ENCODE measurements at places on chromosomes 13 and 19.

DNA sequence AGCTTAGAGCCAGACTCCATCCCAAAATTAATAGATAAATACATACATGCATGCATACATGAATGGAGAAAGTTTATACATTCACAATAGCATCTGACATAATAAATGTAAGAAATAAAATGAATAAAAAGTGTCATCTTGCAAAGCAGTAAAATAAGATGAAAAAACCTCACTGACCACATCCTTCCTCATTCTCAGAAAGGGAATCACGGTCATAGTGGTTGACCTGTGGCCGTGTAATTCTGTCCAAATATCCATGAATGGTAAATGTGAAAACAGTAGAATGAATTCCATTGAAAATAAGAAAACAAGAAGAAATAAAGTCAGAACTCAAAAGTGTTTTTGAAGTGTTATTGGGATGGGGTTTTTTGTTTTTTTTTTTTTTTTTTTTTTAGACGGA, 9.8 kb upstream of the CDC42EP5 start:
- DNase-seq = no peak

GRCh38 chr13:19155321-19155861, 26.2 kb downstream of the TUBA3C start:
- no peak for DNase-seq

GRCh38 chr13:86003029-86003428, 203.8 kb upstream of the SLITRK6 start:
- no peak for DNase-seq

GRCh38 chr19:21028969-21029268, 8.5 kb downstream of the ZNF430 start:
- DNase-seq = no peak

DNA sequence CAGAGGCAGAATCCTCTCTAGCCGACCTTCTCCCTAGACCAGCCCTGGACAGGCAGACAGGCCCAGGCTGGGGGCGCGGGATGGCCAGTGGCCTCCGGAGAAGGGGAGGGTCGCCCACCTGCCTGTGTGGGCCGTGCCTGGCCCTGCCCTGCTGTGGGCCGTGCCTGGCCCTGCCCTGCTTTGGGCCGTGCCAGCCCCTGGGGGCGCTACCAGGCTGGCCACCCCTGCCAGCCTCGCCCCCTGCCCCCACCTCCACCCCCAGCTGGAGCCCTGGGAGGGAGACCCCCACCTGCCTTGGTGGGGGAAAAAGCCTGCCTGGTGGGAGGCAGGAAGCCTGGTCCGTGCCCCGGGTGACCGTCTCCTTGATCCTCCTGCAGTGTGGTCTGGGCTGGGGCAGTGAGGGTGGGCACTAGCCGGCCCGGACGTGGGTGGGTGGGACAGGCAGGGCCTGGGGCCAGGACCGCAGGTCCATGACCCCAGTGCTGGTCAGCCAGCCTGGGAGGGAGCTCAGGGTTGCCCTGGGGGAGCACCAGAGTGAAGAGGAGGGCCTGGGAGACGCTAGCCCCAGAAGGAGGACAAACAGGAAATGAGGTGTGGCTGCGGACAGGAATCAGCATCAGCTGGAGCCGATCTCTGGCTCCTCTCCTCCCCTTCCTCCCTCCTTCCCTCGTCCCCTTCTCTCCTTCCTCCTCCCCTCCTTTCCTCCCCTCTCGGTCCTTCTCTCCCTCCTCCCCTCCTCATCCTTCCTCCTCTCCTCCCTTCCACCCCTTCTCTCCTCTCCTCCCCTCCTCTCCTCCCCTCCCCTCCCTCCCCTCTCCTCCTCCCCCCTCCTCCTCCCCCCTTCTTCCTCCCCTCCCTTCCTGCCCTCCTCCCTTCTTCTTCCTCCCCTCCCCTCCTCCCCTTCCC, 5.1 kb upstream of the MKNK2 start:
- no peak for DNase-seq

DNA sequence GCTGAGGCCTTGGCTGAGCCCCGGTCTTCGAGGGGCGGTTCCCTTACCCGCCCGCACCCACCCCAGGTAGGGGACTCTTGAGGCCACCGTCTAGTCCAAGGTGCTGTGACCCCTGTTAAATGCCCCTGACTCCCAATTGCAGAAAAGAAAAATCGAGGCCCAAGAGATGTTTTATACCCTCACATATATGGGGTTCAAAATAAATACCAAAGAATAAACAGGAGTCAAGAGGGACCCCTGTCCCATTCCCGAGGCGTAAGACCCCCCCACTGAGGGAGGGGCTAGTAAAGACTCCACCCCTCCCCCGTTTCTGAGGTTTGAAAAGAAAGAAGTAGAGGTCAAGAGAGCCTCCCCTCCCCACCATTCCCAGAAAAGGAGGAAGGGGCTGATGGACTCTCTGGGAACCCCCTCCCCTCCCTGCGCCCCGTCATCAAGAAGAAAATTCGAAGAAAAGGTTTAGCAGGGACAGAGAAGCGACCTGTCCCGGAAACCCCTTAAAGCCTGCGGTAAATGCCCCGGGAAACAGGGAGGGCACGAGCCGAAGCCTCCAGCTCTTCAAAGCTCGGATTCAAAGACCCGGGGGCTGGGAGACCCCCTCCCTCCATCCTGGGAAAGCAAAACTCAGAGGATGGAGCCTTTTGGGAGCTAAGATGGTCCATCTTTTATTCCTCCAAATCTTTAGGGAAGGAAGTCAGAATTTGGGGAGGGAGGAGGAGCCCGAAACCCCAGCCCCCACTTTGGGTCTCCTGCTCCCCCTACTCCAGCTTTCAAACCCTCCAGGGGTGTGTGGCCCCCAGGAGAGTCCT, 755 bp upstream of the RAB3A start:
- peak; percentile 67 for DNase-seq

GRCh38 chr19:1853295-1854038, 5.2 kb upstream of the REXO1 start:
- peak; percentile 10 for DNase-seq

GRCh38 chr13:99339736-99340397, 32.7 kb upstream of the GPR183 start:
- DNase-seq = no peak

GRCh38 chr13:36891752-36892151, 28.3 kb downstream of the SMAD9 start:
- DNase-seq = no peak

DNA sequence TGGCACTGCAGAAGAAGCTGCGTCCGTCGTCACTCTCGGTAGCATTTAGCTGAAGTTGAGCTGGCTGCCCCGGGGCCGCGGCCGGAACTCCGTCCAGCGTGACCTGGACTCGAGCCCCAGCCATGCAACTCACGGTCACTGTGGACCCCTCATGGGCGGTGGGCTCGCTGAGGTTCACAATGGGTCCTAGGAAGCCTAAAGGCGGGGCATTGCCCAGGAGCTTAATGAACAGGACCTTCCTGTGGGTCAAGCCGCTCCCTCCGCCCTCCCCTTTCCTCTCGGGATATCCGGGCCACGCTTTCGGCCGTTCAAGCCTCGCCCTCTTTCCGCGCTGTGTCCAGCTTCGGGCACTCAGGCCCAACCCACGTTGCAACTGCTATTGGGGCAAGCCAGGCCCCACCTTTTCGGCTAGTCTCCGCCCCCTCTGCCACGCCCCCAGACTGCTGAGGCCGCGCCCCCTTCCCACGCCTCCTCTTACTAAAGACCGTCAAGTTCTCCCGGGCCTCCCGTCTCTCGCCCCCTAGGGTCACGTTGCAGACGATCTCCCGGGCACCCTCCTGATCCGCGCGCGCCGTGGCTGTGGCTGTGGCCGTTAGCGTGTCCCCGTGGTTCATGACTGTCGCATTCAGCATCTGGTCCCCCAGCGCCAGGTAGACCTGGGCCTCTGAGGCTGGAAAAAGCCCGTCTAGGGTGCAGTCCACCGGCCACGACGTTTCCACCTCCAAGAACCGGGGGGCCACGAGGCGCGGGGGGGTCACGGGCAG, 1.4 kb upstream of the RAVER1 start:
- DNase-seq = peak; percentile 58

DNA sequence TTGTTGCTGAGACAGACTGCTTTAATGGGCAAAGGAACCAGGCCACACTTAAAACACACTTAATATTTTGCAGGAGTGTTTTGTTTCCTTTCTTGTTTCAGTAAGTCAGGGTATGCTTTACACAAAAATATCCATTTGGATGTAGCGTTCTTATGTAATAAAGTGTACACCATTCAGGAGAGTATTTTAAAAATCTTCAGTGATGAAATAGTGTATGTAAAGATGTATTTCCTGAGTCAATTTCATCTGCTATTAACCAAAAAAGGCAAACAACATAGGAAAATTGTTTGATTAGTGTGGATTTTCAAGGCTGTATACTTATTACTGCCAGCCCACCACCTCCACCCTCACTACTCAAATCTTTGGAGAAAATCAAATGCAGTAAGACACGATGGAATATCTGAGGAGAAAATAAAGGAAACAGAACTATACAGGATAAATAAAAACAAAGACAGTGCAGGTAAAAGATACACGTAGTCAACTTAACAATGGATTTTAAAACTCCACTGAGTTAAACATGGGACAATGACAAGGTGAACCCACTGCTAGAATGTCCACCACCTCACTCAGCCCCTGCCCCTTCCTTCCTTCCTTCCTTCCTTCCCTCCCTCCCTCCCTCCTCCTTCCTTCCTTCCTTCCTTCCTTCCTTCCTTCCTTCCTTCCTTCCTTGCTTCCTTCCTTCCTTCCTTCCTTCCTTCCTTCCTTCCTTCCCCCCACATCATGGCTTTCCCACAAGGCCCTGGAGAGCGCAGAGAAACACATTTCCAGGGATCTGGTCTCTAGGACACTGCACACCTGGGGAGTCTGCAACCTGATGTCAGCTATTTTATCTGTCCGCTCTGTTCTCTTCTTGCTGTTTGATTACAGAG, 360.3 kb downstream of the IRS2 start:
- DNase-seq = no peak

- DNase-seq = no peak
Observed at GRCh38 chr19:50415661-50416033, 3.1 kb upstream of the SPIB start.

GRCh38 chr19:478236-478903, 17.5 kb upstream of the SHC2 start:
- DNase-seq = no peak

DNA sequence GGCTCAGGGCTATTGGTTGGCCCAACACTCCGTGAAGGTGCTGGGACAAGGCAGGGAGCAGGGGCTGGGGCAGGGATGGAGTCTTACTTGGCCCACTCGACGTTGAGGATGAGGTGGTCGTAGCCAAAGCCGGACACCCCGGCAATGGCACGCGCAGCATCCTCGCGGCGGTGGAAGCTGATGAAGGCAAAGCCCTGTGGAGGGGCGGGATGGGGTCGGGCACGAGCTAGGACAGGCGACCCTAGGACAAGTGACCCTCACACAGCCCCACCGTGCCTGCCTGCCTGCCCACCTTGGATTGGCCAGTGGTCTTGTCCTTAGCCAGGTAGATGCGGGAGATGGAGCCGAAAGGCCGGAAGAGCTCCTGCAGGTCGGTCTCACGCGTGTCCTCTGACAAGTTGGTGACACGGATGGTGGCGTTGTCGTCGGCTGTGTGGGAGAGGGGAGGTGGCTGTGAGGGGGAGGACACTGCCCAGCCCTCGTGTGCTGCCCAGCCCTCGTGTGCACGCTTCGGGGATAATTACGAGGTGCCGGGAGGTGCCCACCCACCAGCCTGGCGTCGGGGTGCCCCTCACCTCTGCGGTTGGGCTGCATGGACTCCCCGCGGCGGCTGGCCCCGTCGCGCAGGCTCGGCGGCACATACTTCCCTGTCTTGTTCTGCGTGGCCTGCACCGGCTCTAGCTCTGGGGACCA, 4.0 kb downstream of the P2RY11 start:
- DNase-seq = no peak

- no peak for DNase-seq
Observed at GRCh38 chr13:41813426-41813825, 147.5 kb downstream of the VWA8 start.

- no peak for DNase-seq
Observed at GRCh38 chr19:55176076-55176475, 4.0 kb downstream of the SYT5 start.

- no peak for DNase-seq
Observed at GRCh38 chr13:71046360-71047079, 820.5 kb downstream of the DACH1 start.

DNA sequence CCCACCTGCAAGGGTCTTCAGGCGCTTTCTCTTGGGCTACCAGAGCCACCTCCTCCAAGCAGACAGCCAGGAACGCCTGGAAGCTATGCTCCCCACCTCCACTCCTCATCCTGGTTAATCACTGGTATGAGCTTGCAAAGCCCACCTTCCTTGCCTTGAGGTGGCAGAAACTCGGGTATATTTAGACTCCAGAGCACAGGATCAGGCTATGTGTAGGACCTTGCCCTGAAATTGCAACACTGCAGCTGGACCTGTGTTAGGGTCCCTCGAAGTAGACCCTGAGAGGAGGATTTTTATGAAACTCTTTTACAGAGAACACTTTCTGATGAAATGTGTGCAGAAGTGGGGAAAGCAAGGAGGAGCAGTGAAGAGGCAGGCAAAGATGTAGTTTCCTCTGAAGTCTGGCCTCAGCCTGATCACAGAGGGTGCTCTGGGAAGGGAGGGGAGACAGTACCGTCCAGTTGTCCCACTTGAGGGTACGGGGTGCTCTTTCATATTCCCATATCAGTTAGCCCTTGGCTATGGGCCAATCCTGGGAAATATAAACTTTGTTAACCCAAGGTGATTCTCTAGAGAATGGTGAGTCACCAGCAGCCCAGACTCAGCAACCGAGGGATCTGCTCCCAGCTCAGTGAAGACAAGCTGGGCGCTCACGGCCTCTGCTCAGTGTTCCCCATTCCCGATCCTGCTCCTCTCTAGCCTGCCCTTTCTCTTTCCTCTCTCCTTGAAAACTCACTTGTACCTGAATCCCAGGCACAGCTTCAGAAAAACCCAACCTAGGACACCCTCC, 157.9 kb downstream of the UQCRFS1 start:
- no peak for DNase-seq

GRCh38 chr19:28103921-28104320, 1109.0 kb downstream of the UQCRFS1 start:
- DNase-seq = peak; percentile 8

- no peak for DNase-seq
Observed at GRCh38 chr13:37100731-37101130, 4.7 kb downstream of the CSNK1A1L start.

All from amygdala (tissue), 56 donors.